ENCODE measurements at places on chromosomes 5 and 9. TPM values are rescaled to one million over a fixed set of nuclear protein-coding genes. Genes with fewer than 3 reads are reported as not detected.

- DNase-seq = no peak
These were observed 20.0 kb upstream of the CEP72 start for GRCh38 chr5:592158-592557.

- DNase-seq = no peak
These were observed 52.1 kb upstream of the DAB2 start for GRCh38 chr5:39476843-39477220.

GRCh38 chr5:11023945-11024344, 262.9 kb upstream of the DAP start:
- no peak for DNase-seq

GRCh38 chr5:55960779-55961178, 34.0 kb downstream of the IL6ST start:
- DNase-seq = no peak

DNA sequence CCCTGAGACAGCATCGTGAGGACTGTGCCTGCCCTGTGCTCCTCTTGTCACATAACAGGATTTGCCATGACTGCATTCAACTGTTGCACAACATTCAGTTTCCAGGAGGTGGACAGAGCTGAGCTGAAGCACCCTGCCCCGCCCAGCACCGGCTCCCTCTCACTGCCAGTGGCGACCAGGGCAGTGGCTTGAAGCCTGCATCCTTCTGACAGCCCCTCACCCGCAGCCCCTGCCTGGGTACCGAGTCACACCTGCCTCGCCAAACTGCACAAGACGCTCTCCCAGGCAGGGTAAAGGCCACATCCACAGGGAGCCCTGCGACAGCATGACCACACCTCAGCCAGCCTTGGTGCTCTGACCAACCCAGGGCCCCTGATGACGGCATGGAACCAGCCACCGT, 59.9 kb upstream of the ZNF354A start:
- no peak for DNase-seq

DNA sequence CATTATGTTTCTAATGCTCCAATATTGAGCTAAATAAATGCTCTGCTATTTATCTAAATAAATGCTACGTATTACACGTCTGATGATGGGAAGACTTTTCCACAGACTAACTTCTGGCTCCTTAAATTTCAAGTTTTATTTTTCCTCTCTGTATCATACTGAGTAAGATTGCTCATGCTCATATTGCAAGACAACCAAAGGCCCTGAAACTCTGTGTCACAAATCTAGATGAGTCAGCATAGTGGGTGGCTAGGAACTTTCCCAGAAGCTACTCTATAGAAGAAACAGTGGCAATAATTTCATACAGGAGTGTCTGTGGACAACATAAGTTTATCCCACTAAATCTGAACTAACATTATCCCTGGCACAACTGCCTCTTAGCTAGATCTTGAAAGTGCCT, 53.0 kb upstream of the RFX3 start:
- no peak for DNase-seq

GRCh38 chr9:72203205-72203803, 54.1 kb downstream of the GDA start:
- DNase-seq = no peak

- DNase-seq = no peak
These were observed 58.6 kb downstream of the PCDHGC5 start for GRCh38 chr5:141547488-141547887.

ELOVL7 gene
- 0.29 TPM for total RNA-seq

C9 gene
- not detected for total RNA-seq

ZNF366 gene
- total RNA-seq = 5.4 TPM

DBH gene
- total RNA-seq = 0.14 TPM
